ENCODE measurements at places on chromosomes 16 and 17.
A peak's percentile ranks its signal among the peaks of the same experiment; 100 is the strongest.

- no peak for DNase-seq
Measured at GRCh38 chr17:47719411-47720152, 13.5 kb upstream of the TBX21 start.

DNA sequence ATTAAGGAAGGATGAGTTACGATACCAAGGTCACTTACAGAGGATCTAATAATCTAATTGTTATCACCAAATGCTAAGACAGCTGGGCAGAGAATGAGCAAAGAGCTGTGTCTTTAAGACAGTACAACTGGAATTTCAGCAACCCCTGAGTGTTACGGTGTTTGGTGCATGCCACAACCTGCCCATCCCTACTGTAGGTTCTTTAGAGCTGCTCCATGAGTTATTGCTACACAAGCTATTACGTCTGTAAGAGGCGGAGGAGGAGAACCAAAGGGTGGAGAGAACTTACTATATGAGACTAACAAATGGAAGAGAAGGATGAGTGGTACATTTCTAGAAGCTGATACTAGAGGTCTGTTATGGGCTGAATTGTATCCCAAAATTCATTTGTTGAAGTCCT, 14.2 kb upstream of the C17orf78 start:
- no peak for DNase-seq

DNA sequence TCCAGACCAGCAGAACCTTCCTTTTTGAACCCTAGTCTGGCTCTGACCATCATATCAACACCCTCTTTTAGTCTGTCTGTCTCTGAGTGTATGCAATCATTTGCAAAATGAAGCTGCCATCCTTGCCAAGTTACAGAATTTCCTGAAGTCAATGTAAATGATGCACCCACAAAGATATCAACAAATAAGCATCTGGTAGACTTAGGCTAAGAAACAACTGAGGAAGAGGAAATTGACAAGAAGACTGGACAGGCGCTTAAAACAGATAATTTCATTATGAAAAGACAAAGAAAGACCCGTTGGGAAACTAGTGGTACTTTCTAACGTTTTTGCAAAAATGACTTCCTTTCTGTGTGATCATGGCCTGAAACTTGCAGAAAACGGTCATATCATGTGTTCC, 24.7 kb upstream of the CIITA start:
- DNase-seq, result no peak

GRCh38 chr16:13561291-13562070, 358.5 kb upstream of the ERCC4 start:
- DNase-seq, result no peak

- peak; percentile 79 for DNase-seq
Measured at GRCh38 chr17:46194393-46195216, 1.4 kb upstream of the KANSL1 start.

- no peak for DNase-seq
Measured at GRCh38 chr16:5461574-5461973, 364.0 kb upstream of the EEF2KMT start.

- no peak for DNase-seq
Measured at GRCh38 chr16:89341697-89342694, 124.5 kb downstream of the ZNF778 start.

GRCh38 chr16:9670033-9670432, 512.2 kb downstream of the GRIN2A start:
- no peak for DNase-seq

DNA sequence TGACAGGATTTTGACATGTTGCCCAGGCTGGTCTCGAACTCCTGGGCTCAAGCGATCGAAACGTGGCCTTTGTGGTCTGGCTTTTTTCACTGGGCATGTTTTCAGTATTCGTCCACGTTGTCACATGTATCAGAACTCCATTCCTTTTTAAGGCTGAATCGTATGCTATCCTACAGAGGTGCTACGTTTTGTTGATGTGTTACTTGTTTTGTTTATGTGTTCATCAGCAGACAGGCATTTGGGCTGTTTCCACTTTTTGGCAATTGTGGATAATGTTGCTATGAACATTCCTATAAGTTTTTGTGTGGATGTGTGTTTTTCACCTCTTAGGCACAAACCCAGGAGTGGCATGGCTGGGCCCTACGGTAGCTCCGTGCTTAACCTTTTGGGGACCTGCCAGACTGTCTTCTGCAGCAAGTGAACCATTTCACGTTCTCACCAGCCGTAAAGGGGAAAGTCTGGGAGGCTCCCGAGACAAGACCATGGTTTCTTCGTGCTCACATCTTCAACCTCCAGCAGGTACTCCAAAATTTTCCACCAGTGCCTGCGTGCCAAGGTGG, 26.9 kb downstream of the ADCY9 start:
- DNase-seq, result no peak

DNA sequence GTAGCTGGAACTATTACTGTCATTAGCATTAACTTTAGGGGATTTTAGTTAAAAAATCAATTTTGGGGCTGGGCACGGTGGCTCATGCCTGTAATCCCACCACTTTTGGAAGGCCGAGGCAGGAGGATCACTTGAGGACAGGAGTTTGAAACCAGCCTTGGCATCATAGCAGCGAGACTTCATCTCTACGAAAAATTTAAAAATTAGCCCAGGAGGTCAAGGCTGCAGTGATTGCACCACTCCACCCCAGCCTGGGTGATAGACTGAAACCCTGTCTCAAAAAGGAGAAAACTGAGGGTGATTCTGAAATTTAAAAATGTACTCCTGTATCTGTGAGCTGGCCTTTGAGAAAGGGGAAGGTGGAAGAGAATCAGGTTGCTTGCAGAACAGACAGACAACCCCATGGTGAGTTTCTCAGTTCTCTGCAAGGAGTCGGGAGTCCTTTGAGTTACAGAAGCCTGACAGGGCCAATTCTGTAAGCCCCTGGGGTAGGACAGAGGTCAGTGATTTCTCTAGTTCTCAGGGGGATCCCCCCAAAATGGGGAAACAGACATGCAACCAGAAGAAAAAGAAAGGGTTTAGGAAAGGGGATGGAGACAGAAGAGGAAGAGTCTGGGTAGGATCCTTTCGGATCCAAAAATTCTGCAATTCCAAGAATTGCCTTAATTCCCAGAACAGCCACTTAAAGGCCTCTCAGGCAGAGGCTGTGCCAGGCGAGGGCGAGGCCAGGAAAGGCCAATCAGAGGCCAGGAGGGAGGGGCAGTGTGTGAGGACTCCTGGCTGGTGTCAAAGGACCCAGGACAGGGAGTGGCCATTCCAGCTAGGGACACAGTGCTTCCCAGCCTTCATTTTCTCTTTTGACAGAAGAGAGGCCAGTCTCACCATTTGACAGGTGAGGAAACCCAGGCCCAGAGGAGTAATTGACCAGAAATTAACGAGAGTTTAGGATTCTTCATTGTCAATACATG, 6.7 kb downstream of the NUPR1 start:
- DNase-seq, result no peak

- no peak for DNase-seq
Measured at GRCh38 chr17:1473841-1474240, 17.8 kb upstream of the CRK start.

GRCh38 chr17:19726631-19727376, 10.4 kb upstream of the SLC47A2 start:
- DNase-seq, result no peak

DNA sequence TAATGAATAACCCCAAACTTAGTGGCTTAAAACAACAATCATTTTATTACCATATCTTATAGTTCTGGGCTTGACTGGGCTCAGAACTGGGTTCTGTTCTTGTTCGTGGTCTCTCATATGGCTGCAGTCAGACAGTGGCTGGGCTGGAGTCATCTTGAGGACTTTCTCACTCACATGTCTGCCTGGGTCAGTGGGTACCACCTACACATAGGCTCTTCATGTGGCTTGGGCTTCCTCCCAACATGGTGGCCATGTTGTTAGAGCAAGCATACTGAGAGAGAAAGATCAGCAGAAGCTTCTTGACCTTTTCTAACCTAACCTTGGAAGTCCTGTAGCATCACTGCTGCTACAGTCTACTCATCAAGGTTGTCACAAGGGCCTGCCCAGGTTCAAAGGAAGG, 158.6 kb upstream of the SDK2 start:
- DNase-seq, result no peak

DNA sequence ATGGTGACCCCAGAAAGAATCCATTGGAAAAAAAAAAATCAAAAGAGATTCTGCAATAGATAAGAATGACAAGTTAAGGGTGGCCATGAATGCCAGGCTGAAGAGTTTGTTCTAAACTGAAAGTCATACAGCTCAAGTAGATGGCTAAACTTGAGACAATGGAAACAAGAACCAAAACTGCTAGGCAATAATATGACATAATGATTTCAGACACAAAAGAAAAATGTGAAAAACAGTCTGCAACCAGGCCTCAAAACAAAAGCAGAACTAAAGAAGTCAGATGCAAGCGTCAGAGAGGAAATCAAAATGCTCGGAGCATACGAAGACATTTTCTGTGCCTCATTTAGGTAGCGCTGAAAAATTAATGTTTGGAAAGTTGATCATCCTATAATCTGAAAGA, 54.4 kb upstream of the YPEL2 start:
- no peak for DNase-seq

DNA sequence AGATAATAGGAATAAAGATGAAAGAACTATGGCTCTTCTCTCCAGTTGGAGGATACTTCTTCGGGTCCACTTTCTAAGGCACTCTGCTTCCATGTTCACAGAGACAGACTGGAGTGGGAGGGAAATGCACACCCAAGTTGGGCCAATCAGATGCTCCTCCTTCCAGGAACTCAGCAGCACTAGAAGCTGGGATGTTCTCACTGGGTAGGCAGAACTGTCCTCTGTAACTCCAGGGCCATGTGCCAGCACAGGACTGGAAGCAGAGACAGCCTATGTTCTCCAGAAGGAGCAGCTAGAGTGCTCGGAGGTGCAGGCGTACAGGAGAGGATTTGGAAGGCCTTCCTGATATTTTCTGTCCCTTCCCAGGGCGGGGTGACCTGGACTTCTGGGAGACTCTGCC, 49.9 kb upstream of the SREBF1 start:
- no peak for DNase-seq

DNA sequence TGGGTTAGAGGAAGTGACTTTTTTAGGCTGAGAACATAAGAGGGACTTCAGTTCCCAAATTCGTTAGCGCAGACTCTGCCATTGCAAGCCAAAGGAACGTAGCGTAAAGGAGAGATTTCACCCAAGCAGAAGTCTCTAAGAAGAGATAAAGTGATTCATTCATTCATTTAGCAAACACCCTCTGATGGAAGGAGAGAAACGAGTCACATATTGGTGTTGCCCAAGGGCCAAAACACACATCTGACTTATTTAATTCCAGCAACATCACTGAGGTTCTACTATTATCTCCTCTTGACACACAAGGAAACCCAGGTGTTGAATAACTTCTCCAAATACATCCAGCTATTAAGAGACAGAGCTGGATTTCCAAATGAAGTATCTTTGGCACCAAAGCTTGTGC, 85.7 kb upstream of the CACNG3 start:
- no peak for DNase-seq

DNA sequence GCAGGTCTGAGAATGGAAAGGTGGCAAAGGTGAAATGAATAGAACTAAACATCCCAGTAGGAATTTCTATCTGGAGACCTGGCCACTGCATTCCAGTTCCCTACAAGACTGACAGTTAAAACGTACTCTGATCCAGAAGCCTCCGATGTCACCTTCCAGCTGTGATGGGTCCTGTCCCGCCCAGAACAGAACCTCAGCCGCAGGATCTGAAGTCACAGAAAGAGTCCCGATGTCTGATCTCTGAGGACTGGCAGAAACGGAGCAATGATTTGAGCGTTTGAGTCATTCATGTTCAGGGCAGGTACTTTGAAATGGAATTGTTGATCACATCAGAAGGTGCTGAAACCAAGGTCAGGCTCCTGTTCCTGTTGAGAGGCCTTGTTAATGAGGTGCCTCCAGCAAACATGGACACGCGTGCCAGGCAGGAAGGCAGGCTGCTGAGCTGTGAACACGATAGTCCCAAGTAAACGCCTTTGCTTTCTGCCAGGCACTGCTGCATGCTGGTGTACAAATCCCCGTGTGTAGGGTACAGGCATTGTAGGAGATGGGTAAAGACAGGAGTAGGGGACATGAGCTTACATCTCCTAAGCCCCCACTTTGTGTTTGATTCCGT, 61.4 kb downstream of the VAT1L start:
- DNase-seq, result no peak

GRCh38 chr17:80414508-80414802, 512 bp upstream of the ENDOV start:
- DNase-seq, result no peak

DNA sequence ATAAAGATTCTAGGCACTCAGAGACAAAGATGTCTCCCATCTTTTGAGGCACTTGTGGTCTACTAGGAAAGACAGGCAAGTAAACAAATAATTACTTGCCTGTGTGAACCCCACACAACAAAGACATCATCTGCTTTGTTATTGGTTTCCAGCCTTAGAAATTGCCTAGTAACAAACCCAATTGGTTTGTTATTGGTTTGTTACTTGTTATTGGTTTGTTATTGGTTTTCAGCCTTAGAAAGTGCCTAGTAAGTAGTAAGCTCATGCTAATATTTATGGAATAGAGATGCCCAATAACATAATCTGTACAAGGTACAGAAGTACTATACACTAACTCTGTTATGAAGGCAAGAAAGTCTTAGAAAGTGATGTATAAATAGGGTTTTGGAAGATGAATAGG, 67.1 kb downstream of the ASIC2 start:
- DNase-seq, result no peak

GRCh38 chr17:35051183-35051578, 12.3 kb downstream of the RFFL start:
- peak; percentile 69 for DNase-seq

- no peak for DNase-seq
Measured at GRCh38 chr17:71444078-71444477, 676.7 kb upstream of the SOX9 start.

DNA sequence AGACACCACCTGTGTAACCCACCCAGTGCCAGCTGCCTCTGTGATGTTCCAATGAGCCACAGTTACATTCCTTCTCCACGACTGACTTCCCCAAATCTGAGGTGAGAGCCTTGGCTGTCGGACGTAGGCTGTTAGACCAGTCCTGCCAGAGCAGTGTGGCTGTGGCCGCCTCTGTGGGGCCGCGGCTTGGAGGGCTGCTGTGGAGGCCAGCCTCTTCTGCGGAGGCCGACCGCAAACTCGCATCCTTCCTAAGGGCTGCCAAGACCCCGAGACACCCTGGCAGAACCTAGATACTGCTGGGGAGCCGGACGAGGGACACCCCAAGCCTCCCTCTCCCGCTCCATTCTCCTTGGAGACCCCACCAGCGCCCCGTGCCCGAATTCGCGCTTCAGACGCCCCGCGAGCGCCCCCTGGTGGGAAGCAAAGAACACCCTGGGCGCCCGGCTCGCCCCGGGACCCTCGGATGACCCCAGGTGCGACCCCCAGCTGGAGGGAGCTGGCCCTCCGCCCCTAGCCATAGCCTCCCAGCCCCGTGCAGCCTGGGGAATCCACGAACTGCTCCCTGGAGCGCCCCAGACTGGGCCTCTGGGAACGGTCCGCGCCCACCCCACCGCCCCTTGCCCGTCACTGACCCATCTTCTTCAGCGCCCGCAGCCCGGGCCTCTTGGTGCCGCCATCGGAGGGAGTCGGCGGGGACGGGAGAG, 547 bp downstream of the PLCD3 start:
- DNase-seq, result no peak

GRCh38 chr16:54546521-54546920, 259.9 kb upstream of the IRX3 start:
- DNase-seq, result no peak
